ENCODE measurements at places on chromosomes 12 and 14.
A peak's percentile ranks its signal among the peaks of the same experiment; 100 is the strongest.

- peak; percentile 37 for DNase-seq
Measured at GRCh38 chr14:64812412-64812811, 67.3 kb downstream of the SPTB start.

DNA sequence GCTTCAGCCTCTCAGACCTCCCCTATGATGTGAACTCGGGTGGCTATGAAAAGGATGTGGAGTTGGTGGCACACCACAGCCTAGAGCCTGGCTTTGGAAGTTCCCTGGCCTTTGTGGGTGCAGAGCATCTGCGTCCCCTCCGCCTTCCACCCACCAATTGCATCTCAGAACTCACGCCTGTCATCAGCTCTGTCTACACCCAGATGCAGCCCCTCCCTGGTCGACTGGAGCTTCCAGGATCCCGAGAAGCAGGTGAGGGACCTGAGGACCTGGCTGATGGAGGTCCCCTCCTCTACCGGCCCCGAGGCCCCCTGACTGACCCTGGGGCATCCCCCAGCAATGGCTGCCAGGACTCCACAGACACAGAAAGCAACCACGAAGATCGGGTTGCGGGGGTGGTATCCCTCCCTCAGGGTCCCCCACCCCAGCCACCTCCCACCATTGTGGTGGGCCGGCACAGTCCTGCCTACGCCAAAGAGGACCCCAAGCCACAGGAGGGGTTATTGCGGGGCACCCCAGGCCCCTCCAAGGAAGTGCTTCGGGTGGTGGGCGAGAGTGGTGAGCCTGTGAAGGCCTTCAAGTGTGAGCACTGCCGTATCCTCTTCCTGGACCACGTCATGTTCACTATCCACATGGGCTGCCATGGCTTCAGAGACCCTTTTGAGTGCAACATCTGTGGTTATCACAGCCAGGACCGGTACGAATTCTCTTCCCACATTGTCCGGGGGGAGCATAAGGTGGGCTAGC is 7.0 kb upstream of the RPS26 start:
- DNase-seq = peak; percentile 12

DNA sequence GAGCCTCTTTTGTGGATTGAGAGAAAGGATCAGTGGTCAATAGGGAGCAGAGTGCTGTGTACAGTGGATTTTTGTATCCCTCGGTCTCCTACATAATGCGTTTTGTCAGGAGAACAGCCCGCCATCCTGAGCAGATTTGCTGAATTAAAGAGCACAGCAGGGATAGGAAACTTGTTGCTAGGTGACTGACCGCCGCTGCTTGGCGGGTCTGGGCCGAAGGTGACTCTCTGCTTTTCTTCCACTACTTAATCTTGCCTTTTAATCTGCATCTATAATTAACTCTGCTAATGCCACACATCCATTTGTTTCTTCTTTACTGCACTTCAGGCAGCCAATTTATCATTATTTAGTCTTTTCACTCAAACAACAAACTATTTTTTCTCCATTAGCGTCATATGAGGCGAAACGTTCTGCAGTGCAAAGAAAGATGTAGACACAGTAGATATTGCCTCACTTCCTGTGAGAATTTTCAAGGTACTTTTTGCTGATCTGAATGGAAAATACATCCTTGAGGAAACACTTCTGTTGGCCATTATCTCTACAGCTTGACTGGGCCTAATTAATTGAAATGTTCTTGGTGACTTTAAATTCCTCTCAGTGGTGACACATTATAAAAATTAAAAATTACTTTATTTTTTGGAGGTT is 108.0 kb downstream of the PPM1A start:
- no peak for DNase-seq

- no peak for DNase-seq
Measured at GRCh38 chr12:114992443-114992842, 308.5 kb upstream of the TBX3 start.

DNA sequence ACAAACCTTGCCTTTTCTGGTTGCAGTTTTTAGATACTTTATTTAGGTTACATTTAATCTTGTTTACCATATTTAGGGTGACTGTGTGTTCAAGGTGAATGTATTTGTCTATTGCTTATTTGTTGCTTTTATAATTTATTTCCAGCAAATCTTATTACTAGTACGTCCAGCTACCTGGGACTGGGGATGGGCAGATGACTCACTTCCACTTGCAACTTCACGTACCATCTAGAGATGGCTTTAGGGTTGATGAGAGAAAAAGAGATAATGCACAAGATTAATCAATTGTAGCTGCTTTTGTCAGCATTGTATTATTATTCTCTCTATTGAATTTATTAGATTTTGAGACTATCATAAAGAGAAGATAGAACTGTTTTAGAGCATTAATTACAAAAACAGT is 5.1 kb downstream of the MIPOL1 start:
- DNase-seq = no peak

- no peak for DNase-seq
Measured at GRCh38 chr12:69783365-69783764, 41.7 kb upstream of the MYRFL start.

GRCh38 chr14:37870170-37870569 is 274.7 kb downstream of the TTC6 start:
- DNase-seq = no peak

- no peak for DNase-seq
Measured at GRCh38 chr14:46490238-46490685, 161.3 kb downstream of the RPL10L start.

DNA sequence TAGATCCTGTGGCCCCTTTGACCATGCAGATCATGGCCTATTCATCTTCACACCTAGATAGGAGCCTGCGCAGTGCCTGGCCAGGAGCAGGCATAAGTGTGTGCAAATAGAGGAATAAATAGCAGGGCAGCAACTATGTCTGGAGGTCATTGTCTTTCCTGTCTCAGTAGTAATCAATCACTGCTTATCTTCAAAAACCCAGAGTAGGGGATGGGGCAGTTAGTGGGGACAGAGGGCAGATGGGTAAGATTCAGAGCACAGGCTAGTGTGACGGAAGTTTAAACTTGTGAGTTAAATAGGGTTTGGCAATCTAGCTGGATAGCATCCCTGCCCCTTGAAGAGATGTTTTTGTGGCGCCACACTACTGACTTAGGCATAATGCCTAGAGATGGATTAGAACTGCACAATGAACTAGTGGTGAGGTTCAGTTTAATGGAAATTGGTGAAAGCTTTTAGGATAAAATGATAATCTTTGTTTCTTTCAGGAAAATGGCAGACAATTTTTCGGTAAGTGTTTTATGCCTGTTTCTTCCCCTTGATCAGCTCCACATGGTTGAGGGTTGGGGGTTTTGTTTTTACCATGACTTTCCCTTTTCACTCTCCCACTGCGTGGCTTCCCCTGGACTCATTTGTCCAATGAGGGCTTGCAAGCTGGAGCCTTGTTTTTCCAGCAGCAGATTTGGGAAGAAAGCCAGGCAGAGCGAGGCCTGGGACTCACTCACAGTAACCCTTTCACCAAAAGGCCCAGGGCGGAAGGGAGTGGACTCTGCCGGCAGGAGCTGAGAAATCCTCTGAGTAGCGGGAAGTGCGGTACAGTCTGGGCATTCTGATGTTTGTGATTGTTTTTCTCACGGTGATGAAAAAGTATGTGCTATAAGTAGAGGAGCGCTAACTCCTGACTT is 8.1 kb downstream of the LGALS3 start:
- DNase-seq = no peak

DNA sequence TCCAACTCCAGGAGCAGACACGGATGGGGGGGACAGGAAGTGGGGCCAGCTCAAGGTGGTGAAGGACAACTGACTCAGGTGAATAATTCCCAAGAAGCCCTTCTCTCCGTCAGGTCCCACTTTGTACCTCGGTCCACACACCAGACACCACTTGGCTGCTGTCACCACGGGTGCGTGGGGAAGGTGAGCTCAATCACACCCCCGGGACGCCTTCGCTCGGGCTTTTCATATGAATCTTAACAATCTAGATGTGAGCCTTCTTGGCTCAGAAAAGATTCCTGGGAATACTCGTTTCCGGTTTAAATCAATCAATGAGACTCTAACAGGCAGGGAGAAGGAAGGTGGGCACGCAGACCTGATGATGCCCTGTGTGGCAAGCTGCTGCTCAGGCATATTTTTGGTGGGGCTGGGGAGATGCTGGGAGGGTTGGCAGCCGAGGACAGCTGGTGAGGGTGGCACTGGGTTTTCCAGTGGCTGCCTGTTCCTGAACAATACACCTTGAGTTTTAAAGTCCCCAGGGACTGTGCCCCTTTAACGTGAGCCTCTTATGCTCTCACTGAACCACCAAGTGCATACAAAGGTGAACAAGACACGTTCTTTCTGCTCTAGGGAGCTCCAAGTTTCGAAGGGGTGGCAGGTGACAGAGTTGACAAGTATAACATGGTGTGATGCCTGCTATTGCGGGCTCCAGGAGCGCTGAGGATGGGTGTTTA is 5.1 kb downstream of the TESC start:
- DNase-seq = no peak

DNA sequence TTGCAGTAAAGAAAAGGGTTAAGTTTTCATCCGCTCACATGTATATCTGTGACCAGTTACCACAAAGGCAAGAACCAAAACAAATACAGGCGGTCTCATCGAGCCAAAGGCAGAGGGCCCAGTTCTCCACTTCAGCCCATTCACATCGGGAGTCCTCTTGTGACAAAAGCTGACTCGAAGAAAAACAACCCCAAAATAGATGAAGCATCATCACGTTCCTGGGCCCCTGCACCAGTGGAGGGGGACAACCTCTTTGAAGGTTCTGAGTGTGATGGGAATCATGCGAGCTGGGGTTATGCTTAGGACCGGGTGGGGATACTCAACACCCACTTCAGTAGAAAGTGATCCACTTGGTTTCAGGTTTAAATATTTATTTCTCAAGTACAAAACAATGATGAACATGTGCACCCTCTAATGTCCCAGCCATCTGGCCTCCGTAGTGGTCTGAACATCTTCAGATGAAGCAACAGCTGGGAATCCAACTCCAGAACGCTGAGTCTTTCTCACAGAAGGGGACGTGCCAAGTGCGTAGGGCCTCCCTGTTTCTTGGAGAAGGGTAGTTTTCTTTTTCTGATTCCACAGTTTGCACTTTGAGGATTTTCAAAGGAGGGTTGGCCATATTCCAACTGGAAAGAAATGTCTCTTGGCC is 8.4 kb downstream of the GSC start:
- no peak for DNase-seq

- DNase-seq = peak; percentile 41
Measured at GRCh38 chr12:54300732-54301427, at the start of gene NFE2. Gene NFE2, minus strand, starts transcription at chr12:54301015. Its CDS starts 5,767 bp downstream, at chr12:54295248.

DNA sequence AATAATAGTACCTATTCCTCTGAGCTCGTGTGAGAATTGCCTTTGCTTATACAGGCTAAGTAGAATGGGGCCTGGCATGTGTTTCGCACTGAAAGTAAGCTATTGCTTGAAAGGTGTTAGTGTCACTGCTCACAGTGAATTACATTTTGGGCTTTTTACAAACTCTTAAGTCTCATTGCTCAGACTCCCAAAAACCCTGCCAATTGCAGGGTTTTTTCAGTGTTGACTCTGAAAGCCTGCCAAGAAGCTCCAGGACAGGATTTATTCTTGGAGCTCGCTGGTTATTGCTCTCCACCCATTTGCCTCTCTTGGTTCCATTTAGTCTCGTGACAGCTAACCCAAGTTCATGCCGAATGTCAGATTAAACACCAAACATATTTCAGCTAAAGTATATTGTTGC is 39.8 kb downstream of the NOPCHAP1 start:
- DNase-seq = no peak

DNA sequence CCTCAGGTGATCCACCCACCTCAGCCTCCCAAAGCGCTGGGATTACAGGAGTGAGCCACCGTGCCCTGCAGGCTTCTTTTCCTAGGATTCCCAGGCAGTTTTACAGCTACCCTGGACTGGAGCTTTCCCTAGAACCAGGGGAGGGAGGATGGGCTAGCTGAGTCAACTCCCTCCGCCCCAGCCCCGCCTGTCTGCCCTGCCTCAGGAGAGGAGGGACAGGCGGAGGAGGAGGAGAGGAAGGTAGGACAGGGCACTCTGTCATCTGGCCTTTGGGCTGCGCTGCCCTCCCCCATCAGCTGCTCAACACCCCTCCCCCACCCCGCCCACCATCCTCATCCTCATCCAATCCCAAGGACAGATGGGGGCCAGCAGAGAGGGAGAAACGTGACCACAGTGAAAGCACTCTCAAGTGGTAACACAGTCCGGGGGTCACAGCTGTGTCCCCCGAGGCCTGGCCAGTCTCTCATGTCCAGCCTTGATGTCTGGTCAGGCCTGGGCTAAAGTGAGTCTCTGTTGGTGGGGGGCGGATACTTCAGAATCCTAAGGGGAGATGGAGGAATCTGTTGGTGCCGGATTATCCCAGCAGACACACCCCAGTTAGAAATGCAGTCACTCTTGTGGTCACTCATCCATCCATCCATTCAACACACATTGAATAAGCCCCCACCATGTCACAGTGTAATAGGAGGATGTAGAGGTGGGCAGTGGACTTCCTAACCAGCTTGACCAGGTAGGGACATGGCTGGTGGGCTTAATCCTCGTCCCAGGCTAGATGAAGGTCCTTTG is 12.3 kb downstream of the FIGNL2 start:
- DNase-seq = no peak

DNA sequence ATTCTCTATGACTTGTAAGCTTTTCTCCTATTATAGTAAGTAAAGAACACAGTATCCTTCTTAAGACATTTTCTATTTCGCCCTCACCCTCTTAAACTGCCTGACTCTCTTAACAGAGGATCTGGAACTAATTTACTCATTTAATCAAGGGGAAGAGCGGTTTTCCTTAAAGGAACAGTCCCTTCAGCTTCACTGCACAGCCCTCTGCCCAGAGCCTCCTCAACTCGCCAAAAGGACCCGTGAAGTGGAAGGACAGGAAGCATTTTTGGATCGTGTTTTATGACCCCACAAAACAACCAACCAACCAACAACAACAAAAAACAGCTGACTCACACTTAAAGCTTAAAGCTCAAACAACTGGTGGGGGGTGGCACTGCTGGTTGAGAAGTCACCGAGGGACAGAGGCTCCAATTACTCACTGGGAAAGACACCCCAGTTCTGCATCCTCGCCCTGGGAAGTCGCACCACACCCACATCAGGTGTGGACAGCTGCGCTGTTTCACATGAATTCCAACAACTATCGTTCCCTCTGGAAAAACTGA is 35.7 kb downstream of the NID2 start:
- no peak for DNase-seq

DNA sequence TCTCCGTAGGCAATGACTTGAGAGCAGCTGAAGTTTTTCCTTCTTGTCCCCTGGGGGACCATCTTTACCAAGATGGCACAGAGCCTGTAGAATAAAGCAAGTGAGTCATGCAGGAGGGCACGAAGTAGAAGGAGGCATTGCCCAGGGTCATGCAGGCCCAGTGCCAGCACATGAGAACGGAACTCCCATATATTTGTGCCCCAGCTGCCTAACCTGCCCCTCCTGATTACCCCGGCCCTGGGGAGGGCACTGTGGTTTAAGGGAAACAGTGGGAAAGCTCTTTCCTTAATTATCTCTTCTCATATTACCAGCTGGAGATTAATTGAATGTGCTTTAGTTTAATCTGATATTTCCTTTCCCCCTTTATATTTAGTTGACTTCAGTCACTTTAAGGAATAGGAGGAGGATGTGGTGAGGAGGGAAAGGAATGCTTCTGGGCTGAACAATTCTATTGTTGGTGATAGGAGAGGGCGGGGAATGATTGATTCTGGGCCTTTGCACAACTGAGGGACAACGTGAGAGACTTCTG is 51.9 kb downstream of the RASSF8 start:
- no peak for DNase-seq
